ENCODE measurements at places on chromosomes 2 and 18.

- DNase-seq = no peak
Observed at GRCh38 chr2:1799174-1799573, 54.9 kb upstream of the PXDN start.

GRCh38 chr2:217444932-217445331 is 557.9 kb downstream of the TNS1 start:
- no peak for DNase-seq

DNA sequence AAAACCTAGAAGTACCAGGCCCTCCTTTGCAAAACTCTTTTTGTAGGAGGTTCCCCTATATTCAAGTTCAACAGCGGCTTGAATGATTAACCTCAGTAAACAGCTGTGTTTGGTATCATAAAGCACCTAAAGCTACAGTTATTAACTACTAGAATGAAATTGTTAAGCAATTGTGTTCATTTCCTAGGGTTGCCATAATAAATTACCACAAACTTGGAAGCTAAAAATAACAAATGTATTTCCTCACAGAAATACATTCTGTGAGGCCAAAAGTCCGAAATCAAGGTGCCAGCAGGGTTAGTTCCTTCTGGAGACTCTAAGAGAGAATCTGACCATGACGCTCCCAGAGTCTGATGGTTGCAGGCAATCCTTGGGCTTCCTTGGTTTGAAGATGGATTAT is 202.1 kb upstream of the ACVR2A start:
- DNase-seq = no peak

GRCh38 chr18:59748628-59749360 is 51.6 kb upstream of the CCBE1 start:
- peak; percentile 91 for DNase-seq

GRCh38 chr2:16069933-16070647 is 129.7 kb downstream of the MYCN start:
- no peak for DNase-seq

Measured in foreskin keratinocyte (primary cell).